ENCODE measurements at places on chromosomes 12 and 14. TPM values are rescaled to one million over a fixed set of nuclear protein-coding genes. Genes with fewer than 3 reads are reported as not detected.

Gene SRRM4
- total RNA-seq: not detected

Gene C14orf180
- not detected for total RNA-seq

Gene NXPH4
- total RNA-seq: 7.5 TPM

Gene RNASE3
- not detected for total RNA-seq

Gene PAH
- not detected for total RNA-seq

Gene GLS2
- total RNA-seq: not detected

Gene ARHGEF25
- total RNA-seq: 22.4 TPM

Gene KRT75
- not detected for total RNA-seq

Gene HOMEZ
- 9.1 TPM for total RNA-seq

Gene B4GALNT1
- 0.08 TPM for total RNA-seq

Gene CDKN1B
- total RNA-seq: 26.8 TPM

Measured in epithelial cell of alveolus of lung (primary cell).